ENCODE measurements at places on chromosomes 16 and 17. TPM values are rescaled to one million over a fixed set of nuclear protein-coding genes. Genes with fewer than 3 reads are reported as not detected.

AXIN2 gene
- 20.7 TPM for total RNA-seq

STH gene
- total RNA-seq: not detected

AANAT gene
- not detected for total RNA-seq

CDK3 gene
- total RNA-seq: 1.8 TPM

PNMT gene
- total RNA-seq: 7.1 TPM
